ENCODE measurements at places on chromosomes 5 and 9.
A peak's percentile ranks its signal among the peaks of the same experiment; 100 is the strongest.

DNA sequence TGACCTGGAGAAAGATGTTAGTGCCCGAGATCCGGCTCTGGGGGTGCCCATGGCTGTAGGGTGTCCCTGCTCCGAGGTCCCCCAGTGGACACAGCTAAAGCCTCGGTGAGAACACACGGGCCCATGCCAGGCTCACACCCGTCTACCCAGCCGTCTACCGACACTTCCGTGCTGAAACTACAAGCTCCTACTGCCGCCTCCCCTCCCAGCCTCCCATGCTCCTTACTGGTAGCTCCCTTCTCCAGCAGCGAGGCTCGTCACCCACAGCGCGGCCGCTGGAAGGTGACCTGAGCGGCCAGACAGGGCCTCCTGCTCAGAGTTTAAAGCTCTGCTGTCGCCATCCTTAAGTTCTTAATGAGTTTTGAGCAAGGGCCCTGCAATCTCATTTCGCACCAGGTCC, 33.2 kb upstream of the CLPTM1L start:
- no peak for DNase-seq

GRCh38 chr5:68134033-68134668, 81.4 kb upstream of the PIK3R1 start:
- DNase-seq, result no peak

- DNase-seq, result no peak
Observed at GRCh38 chr5:96440185-96440538, 7.1 kb upstream of the PCSK1 start.

DNA sequence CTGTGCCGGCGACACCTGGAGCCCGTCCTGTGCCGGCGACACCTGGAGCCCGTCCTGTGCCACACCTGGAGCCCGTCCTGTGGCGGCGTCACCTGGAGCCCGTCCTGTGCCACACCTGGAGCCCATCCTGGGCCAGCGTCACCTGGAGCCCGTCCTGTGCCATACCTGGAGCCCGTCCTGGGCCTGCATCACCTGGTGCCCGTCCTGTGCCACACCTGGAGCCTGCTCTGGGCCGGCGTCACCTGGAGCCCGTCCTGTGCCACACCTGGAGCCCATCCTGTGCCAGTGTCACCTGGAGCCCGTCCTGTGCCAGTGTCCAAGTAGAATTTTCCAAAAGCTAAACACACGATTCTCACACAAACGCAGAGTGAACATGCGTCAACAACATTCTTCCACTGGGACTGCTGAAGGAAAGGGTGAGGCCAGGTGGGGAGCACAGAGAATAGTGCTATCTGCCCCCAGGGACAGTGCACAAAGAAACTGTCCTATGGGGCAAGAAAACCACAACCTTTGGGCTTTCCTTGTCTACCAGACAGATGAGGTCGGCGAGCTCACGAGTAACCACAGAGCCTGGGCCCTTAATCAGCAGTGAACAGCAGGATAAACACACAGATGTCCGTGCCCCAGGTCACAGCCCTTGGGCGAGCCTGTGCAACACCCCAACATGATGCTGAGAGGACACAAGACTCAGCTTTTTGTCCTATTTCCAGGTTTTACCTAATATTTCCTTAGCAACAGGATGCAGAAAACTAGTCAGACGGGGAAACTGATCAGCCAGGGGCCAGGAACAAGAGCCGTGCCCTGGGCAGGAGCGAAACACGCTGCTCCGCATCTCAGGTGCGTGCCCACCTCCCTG, 7.9 kb downstream of the QSOX2 start:
- no peak for DNase-seq

GRCh38 chr9:96189995-96190394, 112.0 kb downstream of the HSD17B3 start:
- DNase-seq, result no peak

- no peak for DNase-seq
Observed at GRCh38 chr9:136108648-136109266, 9.9 kb downstream of the TMEM250 start.

GRCh38 chr5:154626876-154627557, 128.2 kb upstream of the LARP1 start:
- no peak for DNase-seq

DNA sequence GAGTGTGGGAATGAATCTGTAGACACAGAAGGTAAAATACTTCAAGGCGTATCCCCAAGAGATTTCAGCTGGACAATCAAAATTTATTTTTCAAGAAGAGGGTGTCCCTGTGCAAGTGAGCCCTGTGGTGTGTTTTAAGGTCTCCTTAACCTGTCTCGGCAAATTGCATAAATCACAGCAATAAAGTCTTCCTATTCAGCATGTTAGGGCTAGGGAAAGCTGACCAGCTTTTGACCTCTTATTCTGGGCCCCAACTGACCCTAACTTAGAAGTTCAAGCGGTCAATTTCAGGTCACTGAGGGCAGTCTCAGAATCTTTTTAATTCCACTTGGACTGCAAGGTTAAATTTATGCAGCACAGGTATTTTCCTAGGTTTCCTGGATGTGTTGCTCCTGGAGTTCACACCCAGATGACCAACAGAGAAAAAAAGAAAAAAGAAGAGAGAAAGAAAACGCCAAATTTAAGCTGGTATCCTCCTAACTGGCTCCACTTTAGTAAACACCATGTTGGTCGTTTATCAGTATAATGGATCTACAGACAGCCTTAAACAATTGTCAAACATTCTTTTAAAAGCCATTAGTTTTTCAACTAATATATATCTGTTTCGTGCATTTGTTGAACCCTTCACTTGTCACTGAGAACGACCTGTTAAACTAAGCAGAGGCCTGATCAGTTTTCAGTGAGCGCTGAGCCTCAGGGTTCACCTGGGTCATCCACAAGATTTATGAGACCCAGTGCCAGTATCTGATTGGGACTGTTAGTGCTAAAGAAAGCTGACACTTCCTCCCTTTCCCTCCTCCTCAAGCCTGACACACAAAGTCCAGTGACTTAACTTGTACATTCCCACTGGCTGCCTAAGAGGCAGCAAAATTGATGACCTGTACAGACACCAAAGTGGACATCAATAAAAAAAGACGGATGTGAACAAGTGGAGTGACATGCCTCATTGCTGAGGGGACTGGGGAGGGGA, 546.1 kb downstream of the NR2F1-AS1 start:
- peak; percentile 11 for DNase-seq

DNA sequence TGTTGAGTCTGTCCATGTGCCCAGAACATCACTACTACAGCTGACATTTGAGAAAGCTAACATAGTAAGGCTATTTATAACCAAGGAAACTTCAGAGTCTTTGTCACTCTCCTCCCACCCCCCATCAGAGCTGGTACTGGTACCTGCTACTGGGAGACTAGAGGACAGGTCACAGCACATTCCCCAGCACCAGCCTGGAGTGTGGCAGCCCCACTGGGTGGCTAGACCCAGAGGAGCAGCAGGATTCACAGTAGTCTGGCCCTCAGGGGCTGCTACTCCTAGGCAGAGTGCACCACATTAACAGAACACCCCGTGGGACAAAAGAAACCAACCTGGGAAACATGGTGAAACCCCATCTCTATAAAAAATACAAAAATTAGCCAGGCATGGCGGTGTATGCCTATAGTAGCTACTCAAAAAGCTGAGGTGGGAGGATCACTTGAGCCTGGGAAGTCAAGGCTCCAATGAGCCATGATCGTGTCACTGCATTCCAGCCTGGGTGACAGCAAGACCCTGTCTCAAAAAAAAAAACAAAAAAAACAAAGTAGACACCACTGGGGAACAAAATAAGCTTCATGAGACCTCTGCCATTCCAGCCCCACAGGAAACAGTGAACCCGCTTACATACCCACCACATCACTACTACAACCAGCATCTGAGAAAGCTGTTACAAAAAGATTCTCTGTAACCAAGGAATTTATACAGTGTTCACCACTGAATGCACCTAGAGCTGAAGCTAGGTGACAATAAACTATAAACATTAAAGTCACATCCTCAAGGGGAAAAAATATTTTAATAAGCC, 26.3 kb upstream of the PTGER4 start:
- no peak for DNase-seq

DNA sequence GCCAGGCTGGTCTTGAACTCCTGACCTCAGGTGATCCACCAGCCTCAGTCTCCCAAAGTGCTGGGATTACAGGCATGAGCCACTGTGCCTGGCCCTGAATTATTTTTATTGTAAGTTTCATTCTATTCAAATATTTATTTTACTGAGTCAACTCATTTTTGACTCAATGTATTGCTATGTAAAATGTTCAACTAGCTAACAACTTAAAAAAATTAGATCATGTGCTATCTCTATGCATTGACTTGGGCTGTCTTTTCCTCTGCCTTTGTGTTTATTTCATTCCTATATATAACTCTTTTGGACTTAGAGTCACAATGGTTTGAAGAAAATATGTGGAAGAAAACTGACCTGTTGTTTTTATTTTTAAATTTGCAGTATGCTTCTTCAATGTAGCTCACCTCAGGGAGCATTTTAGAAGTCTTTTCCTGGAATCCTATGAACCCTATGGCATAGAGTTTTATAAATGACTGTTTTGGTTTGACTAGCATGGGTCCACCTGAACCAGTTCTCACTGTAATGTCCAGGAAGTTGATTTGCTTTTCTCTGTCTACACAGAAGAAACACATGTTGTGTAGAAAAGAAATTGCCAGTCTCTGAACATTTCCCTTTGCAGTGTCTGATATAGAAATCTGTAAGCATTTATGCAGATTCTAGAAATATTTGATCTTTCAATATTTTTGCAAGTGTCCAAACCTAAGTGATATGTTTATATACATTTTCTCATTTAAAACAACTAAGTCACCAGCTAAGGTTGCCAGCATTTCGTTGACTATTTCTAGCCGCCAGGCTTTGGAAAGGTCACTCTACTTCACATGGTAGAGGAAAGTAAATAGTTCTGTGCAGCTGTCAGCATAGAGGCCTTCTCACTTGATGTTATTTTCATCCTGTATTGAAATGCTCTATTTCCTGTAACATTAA, 138.8 kb downstream of the PCSK1 start:
- peak; percentile 65 for DNase-seq

- DNase-seq, result no peak
Observed at GRCh38 chr5:56829137-56829908, 14.0 kb downstream of the MAP3K1 start.

- DNase-seq, result peak; percentile 15
Observed at GRCh38 chr9:81964218-81965171, 21.2 kb downstream of the SPATA31D3 start.

GRCh38 chr9:121529237-121529987, 29.8 kb upstream of the GGTA1 start:
- DNase-seq, result peak; percentile 99

GRCh38 chr5:140633501-140633900, 526 bp upstream of the CD14 start:
- DNase-seq, result no peak
